ENCODE measurements at places on chromosomes 11 and 22.

DNA sequence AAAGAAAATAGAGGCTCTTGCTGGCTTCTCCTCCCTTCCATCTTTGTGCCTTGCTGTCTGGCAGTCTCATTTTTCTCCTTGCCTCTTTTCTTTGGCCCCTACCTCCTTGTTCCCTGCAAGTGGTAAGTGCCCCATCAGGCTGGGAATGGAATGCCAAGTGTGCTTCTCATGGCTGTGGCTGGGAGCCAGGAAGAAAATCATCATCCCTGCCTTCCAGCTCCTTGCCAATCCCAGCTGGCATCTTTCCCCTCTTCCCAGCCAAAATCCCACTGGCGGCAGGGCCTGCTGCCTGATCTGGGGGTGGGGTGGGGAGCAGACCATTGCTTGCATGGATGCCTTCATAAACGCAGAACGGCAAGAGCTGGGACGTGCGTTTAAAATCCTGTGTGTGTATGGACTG lies 27.0 kb upstream of the SLC25A18 start:
- DNase-seq, result no peak

DNA sequence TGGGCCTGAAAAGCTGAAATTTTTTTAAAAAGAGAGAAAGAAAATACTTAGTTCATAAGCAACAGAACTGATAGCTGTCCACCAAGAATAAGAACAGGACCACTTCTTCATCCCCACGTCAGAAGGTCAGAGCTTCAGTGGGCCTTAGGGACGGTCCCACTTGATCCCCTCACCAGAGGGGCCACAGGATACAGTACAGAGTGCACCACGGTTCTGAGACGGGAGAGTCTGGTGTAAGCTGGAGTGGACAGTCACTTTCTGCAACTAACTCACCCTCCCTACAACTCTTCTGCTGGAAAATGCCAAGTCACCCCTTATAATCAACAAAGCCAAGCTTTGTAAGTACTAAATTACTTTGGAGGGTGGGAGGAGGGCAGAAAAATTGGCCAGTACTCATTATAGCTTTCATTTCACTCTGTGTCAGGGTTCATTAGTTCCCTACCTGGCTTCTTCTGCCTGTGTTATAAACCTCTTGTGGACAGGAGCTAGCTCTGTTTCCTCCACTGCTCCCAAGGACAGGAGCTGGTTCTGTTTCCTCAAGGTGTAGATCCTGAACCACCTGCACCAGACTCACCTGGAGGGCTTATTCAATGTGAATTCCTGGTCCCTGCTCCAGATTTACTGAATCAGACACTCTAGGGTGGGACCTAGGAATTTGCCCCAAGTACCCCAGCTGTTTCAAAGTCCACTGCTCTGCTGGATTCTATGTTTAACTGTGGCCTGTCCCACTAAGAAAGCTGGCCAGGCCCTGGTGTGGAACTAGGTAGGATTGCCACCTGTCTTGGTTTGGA lies 39.6 kb downstream of the SCGB1A1 start:
- no peak for DNase-seq

GRCh38 chr22:44879301-44879680 lies 126.9 kb downstream of the ARHGAP8 start:
- DNase-seq, result no peak

GRCh38 chr11:33323421-33323820 lies 66.2 kb downstream of the HIPK3 start:
- DNase-seq, result no peak

All from NCI-H2081 treated with DMSO at 0.1 percent for 48 hours (cell line).